Activated T-cell treated with anti-CD3 and anti-CD28 coated beads for 48 hours (primary cell): ENCODE measurements at places on chromosomes 5 and 9.

DNA sequence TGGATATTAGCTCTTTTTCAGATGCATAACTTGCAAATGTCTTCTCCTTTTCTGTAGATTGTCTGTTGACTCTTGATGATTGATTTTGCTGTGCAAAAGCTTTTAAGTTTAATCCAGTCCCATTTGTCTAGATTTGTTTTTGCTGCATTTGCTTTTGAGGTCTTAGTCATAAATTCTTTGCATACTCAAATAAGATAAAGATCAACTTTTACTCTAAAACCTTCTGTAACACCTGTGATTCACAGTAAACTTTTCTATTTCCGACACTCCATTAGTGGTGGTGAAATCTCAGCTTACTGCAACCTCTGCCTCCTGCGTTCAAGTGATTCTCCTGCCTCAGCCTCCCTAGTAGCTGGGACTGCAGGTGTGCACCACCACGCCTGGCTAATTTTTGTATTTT is 239.0 kb upstream of the ST8SIA4 start:
- no peak for DNase-seq

DNA sequence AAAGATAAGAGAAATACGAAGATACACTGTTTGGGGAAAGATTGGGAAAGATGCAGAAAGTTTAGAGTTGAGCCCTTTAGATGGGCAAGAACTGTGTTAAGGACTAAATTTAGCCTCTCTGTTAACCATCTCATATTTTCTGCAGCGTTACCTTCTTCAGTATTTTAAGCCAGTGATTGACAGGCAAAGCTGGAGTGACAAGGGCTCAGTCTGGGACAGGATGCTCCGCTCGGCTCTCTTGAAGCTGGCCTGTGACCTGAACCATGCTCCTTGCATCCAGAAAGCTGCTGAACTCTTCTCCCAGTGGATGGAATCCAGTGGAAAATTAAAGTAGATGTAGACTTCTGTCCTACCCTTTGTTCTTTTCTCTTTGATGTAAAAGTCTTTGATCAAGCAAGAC is 26.4 kb upstream of the LNPEP start:
- no peak for DNase-seq

DNA sequence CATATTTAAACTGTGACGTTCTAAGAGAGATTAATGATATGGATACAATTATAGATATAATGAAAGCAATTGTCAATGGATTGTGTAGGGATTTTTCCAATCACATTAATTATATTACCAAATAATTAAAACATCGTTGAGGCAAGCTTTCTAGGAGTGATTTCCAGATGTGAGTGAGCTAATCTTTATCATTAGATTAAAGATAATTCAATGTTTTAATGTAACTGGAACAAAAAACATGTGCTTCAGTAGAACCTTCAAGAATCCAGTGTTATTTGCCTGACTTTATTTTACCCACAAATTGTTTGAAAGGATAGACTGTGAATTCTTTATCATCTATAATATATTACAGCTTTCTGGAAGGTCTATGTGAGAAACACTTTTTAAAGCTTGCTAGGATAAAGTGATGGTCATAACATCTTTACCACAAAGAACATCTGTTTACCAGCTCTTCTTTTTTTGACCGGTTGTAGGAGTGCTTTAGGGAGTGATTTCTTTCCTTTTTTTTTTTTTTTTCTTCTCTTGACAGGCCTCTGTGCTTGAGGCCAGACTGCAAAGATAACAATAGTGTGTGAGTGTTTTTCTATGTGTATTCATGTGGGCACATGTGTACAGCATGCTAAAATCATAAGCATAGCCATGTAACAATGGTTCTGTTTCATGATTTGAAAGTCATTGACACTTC is 35.0 kb downstream of the SNCAIP start:
- no peak for DNase-seq

GRCh38 chr5:73957397-73958001 is 331.5 kb downstream of the ARHGEF28 start:
- no peak for DNase-seq

DNA sequence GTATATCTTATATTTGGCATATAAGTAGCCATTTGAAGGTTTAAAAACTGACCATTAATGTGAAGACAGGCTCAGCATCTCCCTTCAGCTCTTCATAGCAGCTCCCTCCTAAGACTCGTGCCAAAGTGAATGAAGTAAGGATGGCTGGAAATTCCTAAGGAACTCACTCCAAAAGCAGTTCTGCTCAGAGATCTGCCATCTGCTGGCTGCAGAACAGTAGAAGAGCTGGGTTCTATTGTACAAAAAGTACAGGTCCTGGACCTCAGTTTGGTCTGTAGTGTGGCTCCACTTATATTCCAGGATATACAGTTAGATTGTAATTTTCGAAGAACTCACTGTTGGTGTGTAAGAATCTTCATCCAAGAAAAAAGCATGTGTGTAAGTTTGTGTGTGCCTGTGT is 104.9 kb upstream of the RUSC2 start:
- DNase-seq: no peak

DNA sequence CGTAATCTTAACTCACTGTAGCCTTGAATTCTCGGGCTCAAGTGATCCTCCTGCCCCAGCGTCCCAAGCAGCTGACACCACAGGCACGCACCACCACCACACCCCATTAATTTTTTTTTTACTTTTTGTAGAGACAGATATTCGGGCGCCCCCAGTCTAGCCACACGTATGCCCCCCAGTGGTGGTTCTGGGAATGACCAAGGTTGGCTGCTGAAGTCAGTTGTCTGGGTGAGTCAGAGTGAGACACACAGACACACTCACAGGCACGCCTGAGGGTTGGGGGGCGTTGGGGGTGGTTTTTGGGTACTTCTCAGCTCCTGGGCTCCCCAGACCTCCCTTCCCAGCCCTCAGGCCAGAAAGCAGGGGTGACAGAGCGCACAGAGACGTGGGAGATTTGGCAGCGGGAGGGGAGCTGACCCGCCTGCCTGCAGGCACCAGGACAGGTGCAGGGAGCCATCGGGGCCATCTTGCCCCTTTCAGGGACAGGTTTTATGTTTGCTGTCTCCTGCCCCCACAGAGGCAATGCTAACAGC is 4.2 kb upstream of the ENTPD8 start:
- DNase-seq: peak; percentile 79

GRCh38 chr9:137454597-137455358 is 4.4 kb downstream of the NSMF start:
- no peak for DNase-seq

DNA sequence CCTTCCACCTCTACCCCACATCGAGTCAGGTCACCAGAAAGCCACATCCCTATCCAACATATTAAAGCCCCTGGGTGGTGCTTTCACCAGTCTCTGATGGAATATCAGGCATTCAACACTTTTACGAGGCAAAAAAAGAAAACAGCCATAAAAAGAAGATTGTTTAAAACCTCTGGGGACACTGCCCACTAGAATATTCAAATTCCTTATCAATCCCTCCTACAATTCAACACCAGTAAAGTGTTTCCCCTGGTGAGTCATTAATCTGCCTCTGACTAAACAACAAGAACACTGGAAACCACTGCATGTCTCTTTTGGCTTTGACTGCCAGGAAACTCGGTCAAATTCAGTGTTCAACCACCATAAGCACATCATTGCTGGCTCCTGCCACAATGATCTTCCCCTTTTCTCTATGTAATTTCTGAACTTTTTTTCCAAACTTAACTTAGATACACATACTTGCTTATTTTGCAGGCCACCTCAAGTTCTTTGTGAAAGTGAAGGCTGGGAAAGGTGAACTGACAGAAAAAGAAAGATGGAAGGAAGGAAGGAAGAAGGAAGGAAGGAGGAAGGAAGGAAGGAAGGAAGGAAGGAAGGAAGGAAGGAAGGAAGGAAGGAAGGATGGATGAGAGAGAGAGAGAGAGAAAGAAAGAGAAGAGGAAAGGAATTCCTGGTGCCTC is 105.3 kb downstream of the PAX5 start:
- DNase-seq: no peak

- DNase-seq: no peak
These were observed 54.2 kb downstream of the ZSWIM6 start for GRCh38 chr5:61386045-61386800.

GRCh38 chr9:8901146-8901545 is 1101.6 kb upstream of the DMAC1 start:
- no peak for DNase-seq

- DNase-seq: no peak
These were observed 44.9 kb upstream of the MAST4 start for GRCh38 chr5:66551338-66551737.

GRCh38 chr9:132641216-132641615 is 28.6 kb downstream of the DDX31 start:
- no peak for DNase-seq

GRCh38 chr9:111108946-111109345 is 70.7 kb upstream of the LPAR1 start:
- DNase-seq: no peak

DNA sequence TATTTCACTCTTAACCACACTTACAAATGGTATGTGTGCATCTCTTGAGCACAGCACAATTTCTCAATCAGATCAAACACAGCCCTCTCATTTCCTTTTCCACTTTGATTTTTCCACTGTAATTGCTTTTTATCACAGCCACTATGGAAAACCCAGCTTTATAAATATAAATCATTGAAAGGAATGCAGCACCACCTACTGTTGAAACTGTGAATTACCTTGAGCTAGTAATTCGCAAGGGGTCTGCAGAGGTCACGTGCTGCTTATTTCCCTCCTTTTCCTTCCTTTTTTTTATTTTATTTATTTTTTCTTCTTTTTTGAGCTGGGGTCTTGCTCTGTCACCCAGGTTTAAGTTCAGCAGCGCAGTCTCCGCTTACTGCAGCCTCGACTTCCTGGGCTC is 76.9 kb downstream of the CDH6 start:
- no peak for DNase-seq

DNA sequence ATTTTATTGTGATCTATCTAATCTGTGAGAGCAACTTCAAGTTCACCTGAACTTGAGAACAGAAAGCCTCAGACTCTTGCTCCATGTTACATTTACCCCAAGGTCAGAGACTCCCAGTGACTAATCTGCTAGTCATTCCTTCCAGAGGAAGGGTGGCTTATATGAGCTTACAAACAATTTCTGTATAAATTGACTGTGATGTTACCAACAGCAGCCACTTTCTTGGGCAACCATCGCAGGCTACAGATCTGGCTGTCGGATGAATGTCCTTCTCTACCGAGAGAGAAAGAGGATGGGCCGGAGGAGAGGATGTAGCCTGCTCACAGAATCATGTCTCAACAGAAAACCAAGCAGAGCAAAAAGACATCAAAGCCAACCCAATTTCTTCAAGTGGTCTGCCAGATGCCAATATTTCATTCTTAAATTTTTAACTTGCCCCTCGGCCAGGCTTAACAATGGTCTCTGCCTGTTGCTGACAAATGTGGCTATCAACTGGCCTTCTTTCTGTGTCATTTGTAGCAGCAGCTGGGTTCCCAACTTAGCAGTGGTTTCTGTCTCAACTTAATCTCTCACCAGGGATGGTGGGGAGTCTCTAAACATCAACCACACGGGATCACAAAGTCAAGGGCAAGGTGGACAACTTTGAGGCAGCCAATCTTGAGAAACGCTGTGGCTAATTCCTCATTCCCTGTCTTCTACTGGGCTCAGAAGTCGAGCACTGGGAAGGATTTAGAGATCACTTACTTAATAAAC is 81.3 kb downstream of the RAPGEF1 start:
- DNase-seq: no peak

GRCh38 chr5:111929867-111930266 is 172.9 kb upstream of the NREP start:
- DNase-seq: no peak

- DNase-seq: no peak
These were observed 49.0 kb downstream of the ERGIC1 start for GRCh38 chr5:172883066-172883465.

GRCh38 chr5:176866707-176867310 is 32.3 kb downstream of the HK3 start:
- no peak for DNase-seq

- no peak for DNase-seq
These were observed 652.3 kb downstream of the BNC2 start for GRCh38 chr9:16217943-16218701.

DNA sequence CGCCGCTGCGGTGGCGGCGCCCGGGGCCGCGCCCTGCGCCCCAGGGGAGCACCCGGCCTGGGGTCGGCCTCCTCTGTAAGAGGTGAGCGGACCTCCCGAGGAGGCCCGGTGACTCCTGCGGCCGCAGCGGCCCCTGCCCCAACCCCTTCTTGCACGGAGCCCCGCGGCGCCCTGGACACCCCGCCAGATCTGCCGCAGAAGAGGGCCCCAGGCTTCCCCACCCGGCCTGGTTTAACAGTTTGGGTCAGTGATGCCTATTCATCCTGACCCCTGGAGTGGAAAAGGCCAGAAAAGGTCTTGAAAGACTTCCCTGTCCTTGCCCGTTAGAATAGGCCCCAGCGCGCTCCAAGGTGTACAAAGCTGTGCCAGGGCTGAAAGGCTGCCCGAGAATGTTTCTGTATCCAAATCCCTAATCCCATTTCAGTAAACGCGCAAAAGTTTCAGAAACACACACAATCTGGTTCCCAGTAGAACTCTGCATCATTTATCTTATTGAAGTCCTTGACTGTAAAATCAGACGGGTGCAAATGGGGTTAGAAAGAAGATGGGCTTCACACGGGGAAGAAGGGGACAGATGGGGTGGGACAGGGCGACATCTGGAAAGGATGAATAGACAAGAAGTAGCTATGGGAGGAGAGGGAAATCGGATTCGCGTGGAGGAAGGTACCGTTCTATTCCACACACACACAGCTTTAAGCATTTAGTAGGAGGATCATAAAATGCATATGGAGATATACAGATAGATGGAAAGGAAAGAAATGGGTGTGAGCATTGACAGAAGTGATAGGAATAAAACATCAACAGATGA is 1.1 kb upstream of the SSBP2 start:
- no peak for DNase-seq

- no peak for DNase-seq
These were observed 19.5 kb upstream of the SERINC5 start for GRCh38 chr5:80275347-80275746.

DNA sequence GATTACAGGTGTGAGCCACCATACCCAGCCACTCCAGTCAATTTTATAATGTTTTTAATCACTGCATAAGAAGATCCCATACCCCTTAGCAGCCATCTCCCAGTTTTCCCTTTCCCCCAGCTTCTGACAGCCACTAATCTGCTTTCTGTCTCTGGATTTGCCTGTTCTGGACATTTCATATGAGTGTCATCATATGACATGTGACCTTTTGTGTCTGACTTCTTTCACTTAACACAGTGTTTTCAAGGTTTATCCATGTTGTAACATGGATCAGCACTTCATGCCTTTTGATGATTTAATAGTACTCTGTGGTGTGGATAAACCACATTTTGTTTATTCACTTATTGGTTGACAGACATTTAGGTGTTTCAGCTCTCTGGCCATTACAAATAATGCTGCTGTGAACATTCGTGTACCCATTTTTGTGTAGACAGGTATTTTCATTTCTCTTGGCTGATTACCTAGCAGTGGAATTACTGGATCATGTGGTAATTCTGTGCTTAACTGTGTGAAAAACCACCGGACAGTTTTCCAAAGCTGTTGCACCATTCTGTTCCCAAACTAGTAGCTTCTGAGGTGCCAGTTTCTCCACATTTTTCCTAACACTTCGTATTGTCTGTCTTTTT is 8.6 kb downstream of the SUSD3 start:
- no peak for DNase-seq
